ENCODE measurements at places on chromosomes 7 and 10. TPM values are rescaled to one million over a fixed set of nuclear protein-coding genes. Genes with fewer than 3 reads are reported as not detected.
A peak's percentile ranks its signal among the peaks of the same experiment; 100 is the strongest.

- DNase-seq = no peak
Measured at GRCh38 chr10:129771576-129771975, 192.5 kb downstream of the EBF3 start.

DNA sequence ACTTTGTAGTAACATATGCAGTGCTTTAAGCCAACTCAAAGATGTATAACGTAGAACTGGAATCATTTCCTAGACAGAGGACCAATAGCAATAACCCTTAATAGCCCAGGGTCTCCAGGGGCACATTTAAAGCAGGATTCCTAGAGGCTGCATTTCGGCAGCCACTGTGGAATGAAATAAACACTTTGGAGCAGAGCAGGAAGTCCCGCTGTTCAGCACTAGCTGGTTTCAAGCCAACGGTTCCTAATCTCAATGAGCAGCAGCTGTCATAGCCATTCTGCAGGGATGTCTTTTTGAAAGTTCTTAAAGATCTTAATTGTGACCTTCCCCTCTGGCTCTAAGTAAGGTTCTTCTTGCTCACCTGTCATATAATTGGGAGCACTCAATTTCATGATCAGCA lies 18.4 kb upstream of the MACROH2A2 start:
- DNase-seq = no peak

The OPN4 gene
- not detected for total RNA-seq

DNA sequence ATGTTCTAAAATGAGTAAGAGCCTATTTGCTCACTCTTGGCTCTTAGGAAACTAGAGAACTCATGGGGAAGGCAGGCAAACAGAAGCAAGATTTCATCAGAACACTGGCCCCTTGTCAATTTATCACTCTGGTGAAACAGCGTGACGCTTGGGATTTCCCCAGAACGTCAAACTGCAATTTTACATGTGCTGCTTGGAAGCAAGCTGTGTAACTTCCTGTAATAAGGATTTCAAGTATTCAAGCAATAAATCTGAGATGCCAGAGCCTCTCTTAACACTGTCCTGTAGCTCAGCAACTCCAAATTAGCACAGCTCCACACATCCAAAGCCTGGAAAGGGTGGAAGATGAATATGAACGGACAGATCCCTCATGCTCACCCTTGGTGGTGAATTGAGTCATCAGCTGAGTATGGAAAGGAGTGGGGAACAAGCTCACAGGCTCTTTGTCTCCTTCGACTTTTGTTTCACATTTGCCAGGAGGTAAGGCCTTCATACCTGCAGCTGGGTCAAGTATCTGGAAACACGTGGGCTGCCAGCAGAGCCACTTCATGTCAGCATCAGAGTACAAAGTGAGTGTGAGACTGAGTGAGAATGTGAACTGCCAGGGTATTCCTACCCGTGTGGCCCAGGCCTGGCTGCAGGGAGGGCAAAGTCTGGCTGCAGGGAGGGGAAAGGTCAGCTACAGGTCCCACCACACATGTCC lies 140.4 kb upstream of the NAMPT start:
- DNase-seq = peak; percentile 92

- no peak for DNase-seq
Measured at GRCh38 chr10:15348579-15348978, 22.5 kb downstream of the FAM171A1 start.

DNA sequence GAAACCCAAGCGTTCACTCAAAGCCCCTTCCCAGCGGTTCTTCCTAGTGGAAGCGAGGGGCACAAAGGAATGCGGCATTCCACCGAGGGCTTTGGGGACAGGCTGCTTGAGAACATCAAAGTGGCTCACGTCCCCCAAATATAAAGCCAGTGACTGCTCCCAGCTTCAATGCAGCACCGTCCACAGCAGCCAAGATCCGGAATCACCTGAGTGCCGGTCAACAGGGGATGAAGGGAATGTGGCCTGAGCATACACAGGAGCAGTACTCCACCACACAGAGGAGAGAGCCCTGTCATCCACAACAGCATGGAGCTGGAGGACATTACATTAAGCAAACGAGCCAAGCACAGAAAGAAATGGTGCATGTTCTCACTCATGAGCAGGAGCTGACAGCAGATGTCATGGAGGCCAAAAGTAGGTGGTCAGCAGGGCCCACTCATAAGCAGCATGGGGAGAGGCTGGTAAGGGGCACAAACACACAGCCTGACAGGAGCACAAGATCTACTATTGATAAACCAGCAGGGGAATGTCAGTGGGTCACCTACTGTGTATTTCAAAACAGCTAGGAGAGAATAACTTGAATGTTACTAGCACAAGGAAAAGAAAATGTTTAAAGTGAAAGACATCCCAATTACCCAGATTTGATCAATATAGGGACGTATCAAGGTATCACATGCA lies 79.5 kb downstream of the DIP2C start:
- no peak for DNase-seq

The UPK3B gene
- 1.1 TPM for total RNA-seq

GRCh38 chr7:79176859-79177477 lies 276.5 kb downstream of the MAGI2 start:
- no peak for DNase-seq
